ENCODE measurements at places on chromosomes 6 and 20. TPM values are rescaled to one million over a fixed set of nuclear protein-coding genes. Genes with fewer than 3 reads are reported as not detected.

The TGM3 gene
- not detected for polyA plus RNA-seq

The CGAS gene
- 2.0 TPM for polyA plus RNA-seq

The DAAM2 gene
- polyA plus RNA-seq = 3.5 TPM

The GJA10 gene
- polyA plus RNA-seq = not detected

The RNF39 gene
- polyA plus RNA-seq = not detected

The CSTF1 gene
- polyA plus RNA-seq = 70.9 TPM

The PCK1 gene
- polyA plus RNA-seq = not detected

The TFAP2D gene
- polyA plus RNA-seq = not detected

The TCF15 gene
- polyA plus RNA-seq = not detected

The OPRM1 gene
- polyA plus RNA-seq = not detected

The PNPLA1 gene
- not detected for polyA plus RNA-seq

DNA sequence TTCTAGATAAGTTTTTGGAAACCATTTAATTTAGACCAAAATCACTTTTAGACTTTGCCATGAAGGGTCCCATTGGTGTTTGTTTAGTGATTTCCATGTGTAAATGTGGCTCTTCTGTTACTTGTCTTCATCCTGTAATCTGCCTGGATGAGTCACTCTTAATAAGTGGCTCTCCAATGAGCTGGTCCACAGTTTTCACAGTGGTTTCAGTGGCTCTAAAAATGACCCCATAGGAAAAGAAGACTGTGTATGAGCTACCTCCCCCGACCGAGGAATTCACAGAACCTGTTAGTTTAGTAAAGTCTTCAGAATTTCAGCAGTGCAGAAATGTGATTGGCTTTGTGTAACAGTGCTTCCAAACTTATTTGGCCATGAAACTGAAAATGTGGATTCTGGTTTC is 492.0 kb upstream of the MARCKS start:
- DNase-seq = no peak

DNA sequence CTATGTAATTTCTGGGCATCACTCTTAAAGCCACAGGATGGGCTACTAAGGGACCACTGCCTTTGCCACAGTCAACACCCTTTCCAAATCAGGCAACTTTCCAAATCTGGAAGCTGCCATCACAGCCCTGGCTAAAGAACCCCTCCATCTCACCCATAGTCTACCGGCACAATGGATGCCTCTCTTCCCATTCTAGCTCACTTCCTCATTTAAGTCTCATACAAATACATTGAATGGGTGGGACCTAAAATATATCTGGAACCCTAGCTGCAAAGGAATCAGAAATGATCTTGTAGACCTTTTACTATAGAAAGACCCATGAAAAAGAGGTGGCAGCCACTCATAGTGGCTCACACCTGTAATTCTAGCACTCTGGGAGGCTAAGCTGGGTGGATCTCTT is 3.3 kb upstream of the TREML4 start:
- no peak for DNase-seq

DNA sequence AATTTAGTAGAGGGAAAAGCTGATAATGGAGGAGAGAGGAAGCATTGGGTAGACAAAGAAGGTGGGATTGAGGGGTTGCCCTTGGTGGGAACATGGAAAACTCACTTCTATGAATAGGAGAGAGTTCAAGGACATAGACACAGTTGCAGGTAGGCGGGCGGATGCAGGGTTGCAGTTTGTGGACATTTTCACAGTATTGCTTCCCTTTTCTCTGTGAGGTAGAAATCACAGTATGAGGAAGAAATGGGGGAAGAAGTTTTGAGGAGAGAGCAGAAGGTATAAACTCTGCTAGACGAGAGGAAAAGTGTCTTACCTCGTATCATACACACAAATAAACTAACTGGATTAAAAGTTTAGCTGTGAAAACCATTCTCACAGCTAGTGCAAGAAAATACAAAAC is 200.7 kb upstream of the ECI2 start:
- no peak for DNase-seq

- DNase-seq = no peak
These were observed 52.0 kb upstream of the FYN start for GRCh38 chr6:111925296-111925695.

DNA sequence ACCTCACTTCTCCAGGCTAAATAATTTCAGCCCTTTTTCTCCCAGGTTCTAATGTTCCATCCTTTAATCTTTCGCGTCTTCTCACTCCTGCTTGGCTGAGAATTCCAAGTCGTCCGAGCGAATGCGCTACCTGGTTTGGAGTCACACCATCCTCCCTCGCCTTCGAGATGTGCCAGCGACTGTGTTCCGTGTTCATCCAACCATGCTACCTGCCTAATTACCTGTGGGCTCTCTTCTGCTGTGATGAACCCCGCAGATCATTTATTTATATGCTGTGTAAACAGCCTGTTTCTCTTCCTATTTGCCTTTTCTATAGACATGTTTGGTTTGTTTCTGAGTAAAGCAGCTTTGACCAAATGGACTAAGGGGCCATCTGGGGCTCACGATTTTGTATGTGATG is 83.5 kb upstream of the TMEM181 start:
- DNase-seq = no peak

GRCh38 chr6:98946879-98947410 is 801 bp downstream of the FBXL4 start:
- no peak for DNase-seq

DNA sequence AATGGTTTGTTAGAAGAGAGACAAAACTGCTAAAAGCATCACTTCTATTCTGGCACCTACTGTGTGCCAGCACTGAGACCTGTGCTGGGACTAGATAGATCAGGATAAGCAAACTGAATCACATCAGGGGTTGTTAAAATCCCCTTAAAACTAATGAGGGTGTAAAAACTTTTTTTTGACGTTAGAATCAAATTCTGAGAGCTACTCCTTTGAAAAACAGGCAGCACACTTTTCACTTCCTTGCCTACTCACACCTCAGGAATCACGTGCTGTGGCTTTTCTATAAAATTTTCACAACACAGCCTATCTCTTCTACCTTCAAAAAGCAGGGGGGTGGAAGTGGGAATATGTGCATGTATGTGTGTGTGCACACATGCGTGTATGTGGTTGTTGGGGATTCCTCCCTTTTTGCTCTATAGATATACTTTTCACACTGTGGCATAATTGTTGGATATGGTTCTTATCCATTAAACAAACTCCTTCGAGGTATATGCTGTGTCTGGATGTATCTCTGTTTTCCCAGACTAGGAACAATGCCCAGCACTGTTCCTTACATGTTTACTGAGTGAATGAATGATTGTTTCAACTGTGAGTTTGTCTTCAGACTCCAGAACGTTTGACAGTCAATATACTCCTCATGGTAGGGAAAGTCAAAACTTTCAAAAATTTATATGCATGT is 105.4 kb downstream of the FYN start:
- no peak for DNase-seq

DNA sequence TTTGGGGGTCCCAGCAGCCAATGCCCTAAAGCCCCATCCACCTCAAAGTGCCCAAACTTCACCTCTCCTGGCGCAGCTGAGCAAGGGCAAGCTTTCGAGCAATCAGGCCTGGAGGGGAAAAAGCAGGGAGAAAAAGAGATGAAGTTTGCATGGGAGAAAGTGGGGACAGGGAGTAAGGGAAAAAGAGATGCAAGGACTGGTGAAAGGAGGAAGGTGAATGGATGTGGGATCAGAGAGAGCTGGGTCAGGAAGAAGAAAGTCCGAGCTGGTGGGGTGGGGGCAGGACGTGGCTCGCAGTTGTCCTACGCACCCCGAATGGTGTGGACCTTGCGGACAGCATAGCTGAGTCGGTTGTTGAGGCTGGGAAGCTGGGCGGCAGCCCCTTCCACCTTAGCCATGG is 6.5 kb upstream of the PSORS1C2 start:
- DNase-seq = no peak

DNA sequence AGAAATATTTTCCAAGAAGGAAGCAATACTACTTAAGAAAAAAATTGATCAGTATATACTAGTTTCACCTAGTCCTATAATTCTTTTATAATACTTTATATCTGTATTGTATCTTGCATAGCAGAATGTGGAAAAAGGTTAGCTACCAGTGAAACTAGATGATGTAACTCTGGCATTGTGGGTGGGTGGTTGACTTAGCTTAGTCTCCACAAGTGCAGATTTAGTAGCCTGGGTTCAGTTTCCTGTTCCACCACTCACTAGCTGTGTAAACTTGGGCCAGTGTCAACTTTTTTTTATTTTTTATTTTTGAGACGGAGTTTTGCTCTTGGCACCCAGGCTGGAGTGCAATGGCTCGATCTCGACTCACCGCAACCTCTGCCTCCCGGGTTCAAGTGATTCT is 2.0 kb downstream of the MUC21 start:
- no peak for DNase-seq

DNA sequence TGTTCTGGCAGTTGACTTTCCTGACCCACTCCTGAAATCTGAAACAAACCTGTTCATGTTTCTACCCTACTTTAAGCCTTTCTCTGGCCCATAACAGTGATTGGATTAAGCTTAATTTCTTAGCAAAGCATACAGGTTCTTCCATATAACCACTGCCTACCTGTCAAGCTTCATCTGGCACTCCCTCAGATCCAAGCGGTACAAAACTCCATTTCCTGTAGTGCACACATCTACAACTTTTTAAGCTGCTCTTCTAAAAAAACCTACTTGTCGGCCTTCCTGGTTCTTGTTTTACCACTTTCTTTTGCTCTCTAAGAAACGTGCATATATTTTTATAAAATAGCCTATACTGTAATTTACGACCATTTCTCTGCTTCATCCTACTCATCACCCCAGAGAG is 916 bp upstream of the PPP1R11 start:
- no peak for DNase-seq

GRCh38 chr20:14116037-14116436 is 120.7 kb downstream of the MACROD2 start:
- DNase-seq = no peak

GRCh38 chr6:90393232-90393884 is 96.7 kb upstream of the BACH2 start:
- DNase-seq = peak; percentile 32

- DNase-seq = no peak
These were observed 34.8 kb downstream of the TOP1 start for GRCh38 chr20:41063442-41063841.

- DNase-seq = no peak
These were observed 231.7 kb downstream of the SIM1 start for GRCh38 chr6:100232781-100233573.

- no peak for DNase-seq
These were observed 19.3 kb downstream of the PLCB1 start for GRCh38 chr20:8151372-8151771.

DNA sequence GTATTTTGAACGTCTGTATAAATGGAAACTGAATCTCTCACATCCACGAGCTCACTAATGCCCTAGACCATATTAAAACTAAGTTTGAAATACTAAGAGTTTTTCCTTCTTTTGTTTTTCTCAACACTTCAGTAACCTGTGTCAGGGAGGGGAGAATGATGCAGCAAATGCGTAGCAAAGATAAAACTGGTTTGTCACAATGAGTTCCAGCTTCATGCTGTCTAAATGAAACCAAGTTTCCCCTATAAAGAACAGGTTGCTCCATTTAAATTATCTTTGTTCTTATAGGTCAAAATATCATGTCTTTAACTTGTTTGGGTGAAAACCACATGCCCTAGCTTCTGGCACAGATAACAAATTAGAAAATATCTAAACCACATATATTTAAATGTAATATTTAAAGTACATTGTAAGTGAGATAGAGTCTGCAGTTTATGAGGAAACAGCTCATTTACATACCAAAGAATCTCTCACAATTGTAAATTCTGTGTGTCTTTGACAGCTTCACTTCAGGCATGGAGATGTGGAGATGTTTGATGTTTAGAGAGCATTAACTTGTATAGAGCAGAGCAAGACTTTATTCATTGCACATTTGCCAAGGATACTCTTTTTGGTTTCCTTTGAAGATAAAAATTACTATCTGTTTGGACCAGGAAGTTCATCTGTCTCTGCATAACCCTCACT is 7.3 kb downstream of the TRDN start:
- DNase-seq = no peak

- no peak for DNase-seq
These were observed 271.8 kb downstream of the PRL start for GRCh38 chr6:22024973-22025467.

- no peak for DNase-seq
These were observed 95.7 kb upstream of the BMP2 start for GRCh38 chr20:6671829-6672228.

DNA sequence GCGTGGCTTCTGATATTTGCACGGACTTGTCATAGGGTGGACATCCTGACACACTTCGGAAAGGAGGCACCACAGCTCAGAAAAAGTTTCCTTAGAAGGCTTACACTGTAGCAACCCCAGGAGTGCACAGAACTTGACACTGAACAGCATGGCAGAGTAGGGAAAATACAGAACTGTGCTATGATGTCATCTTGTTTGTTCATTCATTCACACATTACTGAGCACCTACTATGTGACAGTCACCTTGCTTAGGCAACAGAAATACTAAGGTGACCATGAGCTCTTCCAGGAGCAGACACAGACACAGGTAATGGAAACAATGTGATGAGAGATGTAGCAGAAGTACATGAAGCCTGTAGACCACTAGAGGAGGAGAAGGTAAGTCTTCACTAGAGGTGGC is 2.5 kb upstream of the PIGT start:
- DNase-seq = no peak

- no peak for DNase-seq
These were observed 71.0 kb downstream of the SOX4 start for GRCh38 chr6:21664314-21665109.

DNA sequence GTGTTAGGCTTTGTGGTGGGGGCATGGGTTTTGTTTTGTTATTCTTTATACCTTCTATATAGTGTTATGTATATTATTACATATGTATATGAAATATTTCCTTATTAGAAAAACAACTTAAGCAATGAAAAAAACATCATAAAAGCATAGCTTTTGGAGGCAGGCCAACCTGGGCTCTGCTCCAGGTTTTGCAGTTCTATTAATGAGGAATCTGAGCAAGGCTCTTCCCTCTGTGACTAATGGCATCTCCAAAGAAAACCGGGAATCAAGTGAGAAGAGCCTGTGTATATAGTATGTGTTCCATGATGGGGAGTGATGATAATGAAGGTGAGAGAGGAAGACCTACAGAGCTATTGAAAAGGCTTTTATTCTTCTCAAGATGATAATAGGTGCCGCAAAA is 291.1 kb downstream of the CLIC5 start:
- DNase-seq = peak; percentile 39

DNA sequence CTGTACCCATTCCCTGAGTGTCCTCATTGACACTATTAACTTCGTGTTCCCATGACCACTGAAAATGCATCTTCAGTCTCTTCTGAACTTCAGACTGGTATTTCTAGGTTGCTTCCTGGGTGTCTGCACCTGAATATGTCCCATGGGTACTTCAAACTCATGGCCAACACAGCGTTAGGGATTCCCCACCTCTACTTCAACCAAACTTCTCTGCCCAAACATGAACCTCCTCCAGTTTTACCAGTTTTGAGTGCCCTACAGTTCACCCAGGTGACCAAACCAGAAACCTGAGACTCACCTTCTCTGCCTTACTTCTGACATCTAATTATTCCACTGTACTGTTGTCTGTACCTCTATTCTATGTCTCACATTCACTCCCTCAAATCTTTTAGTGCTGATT is 99.5 kb upstream of the SUPT3H start:
- DNase-seq = no peak
